Astrocyte of the cerebellum (primary cell): ENCODE measurements at places on chromosomes 5 and 9.

- DNase-seq, result no peak
These were observed 34.7 kb upstream of the IFNE start for GRCh38 chr9:21516796-21517195.

GRCh38 chr5:7015586-7016256 is 302.5 kb downstream of the TENT4A start:
- no peak for DNase-seq

DNA sequence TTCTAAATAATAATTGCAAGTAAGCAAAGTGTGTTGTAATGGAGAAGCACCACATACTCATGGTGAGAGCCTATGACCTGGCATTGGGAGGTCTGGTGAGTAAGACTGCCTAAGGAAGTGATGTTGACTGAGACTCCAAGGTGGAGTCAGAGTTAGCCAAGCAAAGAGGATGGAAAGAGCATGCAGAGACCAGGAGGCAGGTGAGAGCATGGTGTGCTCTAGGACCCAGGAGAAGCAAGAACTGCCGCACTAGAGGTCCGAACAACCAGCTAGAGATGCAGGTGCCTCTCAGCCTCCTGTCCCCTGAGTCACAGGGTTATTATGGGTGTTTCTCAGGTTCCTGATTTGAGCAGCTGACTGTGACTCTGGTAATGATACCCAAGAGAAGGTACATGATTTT is 27.3 kb downstream of the ANP32B start:
- DNase-seq, result no peak

DNA sequence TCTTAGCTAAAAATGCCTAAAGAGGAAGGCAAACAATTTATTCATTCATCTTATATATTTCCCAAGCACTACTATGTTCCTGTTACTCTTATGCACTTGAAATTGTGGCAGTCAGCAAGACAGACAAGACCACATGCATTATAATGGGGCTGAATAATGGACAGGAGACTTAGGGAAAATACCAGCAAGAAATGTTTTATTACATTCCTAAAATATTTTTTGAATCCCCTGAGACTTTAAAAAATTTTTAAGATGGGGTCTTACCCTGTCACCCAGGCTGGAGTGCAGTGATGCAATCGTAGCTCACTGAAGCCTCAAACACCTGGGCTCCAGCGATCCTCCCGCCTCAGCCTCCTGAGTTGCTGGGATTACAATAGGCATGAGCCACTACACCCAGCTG is 13.2 kb downstream of the ZCCHC9 start:
- no peak for DNase-seq

GRCh38 chr9:135479469-135480052 is at the start of gene PPP1R26:
TSS of gene PPP1R26 (plus strand) at chr9:135479782. CDS start at chr9:135484511, 4,729 bp downstream.
- DNase-seq, result no peak

DNA sequence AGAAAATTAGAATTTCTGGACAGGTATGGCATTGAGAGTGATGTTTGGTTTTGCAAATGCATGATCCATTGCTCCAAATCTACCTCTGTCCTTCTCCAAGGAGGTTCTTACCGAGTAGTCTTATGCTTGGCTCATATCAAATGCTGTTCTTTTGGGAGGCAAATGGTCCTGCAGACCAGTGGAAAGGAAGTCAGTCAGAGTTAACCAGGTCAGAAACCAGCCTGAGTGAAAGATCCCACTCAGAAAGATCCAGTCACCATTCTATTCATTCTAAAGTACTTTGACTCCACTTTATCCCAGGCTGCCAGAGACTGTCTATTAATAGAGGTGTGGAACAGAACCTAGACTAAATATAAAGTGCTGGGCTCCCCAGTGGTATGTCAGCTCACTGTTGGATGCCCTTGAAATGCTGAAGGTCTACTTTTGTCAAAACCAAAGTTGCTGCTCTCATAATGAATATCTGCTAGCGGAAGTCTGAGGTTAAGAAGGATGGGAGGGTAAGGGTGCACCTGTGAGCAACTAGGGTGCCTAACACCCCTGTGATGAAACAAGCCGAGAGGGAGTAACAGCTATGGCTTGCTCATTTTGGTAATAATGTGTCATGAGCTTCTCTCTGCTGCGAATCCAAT is 302.2 kb downstream of the ZNF608 start:
- DNase-seq, result no peak

DNA sequence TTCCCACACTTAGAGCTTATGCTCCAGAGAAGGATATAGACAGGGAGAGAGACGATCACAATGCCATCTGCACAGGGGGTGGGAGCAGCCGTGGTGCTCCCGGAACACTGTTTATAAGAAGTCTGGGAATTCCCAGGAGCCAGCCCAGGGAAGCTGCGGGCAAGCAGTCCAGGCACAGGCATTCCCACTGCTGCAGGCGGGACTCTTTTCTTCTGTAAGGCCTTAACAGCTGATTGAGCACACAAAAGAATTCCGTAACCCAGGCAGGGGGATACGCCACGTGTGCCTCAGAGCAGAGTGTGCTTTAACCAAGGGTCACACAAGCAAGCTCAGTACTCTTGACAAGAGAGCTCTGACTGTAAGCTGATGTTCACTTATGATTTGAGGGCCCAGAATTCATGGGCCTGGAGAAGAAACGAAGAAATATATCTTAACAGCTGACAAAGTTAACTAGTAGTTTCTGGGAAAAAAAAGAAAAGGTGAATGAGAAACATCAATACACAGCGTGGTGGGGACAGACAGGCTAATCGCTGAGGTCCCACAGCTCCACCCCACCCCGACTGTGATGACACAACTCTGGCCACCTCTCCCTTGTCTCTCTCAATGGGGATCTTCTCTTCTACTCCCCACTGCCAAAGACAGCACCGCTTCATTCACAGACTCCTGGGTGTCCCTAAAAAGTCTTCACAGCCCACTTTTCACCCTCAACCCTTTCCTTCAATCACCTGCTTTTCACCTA is 85.9 kb upstream of the SIMC1 start:
- no peak for DNase-seq

DNA sequence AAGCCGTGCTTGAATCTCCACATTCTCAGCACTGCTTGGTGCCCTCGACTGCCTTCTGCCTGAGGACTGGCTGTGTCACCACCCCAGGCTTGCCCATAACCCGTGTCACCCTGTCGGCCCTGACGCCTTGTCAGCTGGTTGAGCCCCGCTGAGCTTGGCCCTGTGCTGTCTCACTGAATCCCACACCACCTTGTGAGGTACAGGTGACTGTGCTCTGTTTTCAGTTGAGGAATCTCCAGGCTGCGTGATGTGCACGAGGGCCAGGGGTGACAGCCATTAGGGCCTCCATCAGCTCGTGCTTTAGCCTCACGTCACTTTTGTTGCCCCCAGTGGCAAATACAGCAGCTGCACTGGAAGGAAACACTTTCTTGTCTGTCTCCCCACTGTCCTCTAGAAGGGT is 90.7 kb downstream of the CACNA1B start:
- no peak for DNase-seq

DNA sequence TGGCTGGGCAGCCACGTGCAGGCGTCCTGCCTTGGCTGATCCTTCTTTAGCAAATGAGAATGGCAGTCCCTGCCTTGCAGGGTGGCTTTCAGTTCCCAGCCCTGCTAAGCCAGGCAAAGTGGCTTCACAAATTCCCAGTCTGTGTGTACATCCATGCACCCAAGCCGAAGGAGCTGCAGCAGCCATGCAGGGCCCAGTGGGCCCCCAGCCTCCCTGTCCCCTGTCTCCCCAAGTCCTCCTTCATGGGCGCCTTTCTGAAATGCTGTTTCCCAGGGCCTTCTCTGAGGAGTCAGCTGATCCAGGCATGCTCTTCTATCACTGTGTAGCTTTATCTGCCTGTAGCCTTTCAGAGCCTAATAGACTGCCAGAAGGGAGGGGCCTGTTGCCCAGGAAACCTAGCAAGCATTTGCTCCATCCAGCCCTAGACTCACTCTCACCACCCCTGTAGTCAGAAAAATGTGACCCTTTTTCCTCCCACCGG is 47.4 kb upstream of the SHC3 start:
- DNase-seq, result peak; percentile 12

GRCh38 chr9:80831751-80832150 is 857.6 kb downstream of the TLE1 start:
- DNase-seq, result no peak

GRCh38 chr9:120910643-120911042 is 16.0 kb downstream of the TRAF1 start:
- DNase-seq, result no peak

DNA sequence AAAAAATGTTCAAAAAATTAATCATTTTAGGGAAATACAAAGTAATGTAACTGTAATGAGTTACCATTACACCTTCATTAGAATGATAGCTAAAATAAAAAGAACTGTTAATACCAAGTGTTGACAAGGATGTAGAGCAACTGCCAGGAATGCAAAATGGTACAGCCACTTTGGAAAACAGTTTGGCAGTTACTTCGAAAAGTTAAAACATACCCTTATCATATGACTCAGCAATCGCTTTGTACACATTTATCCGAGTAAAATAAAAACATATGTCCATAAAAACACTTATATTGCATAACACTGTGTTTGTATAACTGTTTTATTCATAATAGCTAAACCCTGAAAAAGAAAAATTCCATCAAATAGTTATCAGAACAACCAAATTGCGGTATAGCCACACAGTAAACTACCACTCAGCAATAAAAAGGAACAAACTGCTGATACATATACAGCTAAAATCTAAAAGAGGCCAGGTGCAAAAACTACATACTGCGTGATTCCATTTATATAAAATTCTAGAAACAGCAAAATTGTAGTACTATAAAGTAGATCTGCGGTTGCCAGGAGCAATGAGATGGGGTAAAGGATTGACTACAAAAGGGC is 61.7 kb downstream of the RFX3 start:
- DNase-seq, result no peak

DNA sequence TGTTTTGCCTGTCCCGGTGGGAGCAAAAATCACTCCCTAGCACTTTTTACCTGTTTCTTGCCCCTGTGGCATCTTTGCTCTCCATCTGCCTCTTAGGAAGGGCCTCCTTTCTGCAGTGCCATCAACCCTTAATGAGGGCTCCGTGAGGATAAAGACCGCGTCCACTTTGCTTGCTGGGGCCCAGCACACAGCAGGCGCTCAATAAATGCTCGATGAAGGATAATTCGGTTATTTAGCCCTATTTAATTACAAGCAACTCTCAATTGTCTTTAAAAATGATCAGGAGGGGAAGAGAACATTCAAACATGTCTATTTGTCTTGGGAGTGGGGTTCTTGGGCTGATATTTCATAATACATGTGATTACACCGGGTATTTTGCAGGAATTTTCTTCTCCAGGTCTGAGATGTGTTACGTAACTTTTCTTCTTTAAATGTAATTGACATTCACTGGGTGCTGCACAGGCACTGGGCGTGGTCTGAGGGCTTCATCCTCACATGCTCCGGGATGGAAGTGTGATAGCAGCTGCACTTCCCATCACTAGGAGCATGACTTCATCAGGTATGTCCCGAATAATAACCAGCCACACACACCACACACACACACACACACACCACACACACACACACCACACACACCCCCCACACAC is 19.8 kb upstream of the NTNG2 start:
- DNase-seq, result no peak

- DNase-seq, result no peak
These were observed 106.9 kb downstream of the GABRG2 start for GRCh38 chr5:162174358-162174974.

GRCh38 chr5:52922384-52922783 is 66.8 kb upstream of the ITGA2 start:
- DNase-seq, result peak; percentile 33

DNA sequence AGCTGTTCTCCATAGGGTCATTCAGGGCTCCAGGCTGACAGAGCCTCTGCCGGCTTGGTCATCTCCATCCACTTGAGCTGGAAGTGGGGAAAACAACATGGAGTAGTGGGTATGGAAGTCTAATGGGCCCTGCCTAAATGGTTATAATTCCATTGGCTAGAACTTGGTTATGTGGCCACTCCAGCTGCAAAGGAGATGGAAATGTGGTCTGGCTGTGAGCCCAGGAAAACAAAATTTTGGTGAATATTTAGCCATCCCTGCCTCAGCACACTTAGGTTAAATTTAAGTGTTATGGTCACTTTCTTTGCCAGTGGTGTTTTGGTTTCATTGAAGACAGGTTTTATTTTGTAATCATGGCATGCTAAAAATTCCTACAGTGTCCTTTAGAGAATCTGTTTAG is 112.3 kb downstream of the SMARCA2 start:
- DNase-seq, result peak; percentile 83

GRCh38 chr5:102910240-102911226 is 155.4 kb downstream of the PAM start:
- no peak for DNase-seq

DNA sequence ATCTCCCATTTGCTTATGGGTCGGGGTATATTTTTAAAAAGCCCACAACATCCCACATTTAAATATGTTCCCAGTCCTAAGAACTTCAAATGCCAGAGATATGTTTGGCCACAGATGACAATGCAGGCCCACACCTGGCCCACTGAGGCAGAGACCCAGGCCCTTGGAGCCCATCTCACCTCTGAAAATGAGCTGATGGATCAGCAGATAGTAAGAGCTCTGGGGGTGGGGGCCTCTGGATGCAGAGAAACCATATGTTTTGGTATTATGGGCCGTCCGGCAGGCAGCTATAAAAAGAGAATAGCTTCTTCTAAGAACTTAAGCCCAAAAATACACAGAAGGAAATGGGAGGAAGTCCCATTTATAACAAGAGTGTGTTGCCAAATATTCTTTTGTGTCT is 256.0 kb downstream of the GRIA1 start:
- no peak for DNase-seq

DNA sequence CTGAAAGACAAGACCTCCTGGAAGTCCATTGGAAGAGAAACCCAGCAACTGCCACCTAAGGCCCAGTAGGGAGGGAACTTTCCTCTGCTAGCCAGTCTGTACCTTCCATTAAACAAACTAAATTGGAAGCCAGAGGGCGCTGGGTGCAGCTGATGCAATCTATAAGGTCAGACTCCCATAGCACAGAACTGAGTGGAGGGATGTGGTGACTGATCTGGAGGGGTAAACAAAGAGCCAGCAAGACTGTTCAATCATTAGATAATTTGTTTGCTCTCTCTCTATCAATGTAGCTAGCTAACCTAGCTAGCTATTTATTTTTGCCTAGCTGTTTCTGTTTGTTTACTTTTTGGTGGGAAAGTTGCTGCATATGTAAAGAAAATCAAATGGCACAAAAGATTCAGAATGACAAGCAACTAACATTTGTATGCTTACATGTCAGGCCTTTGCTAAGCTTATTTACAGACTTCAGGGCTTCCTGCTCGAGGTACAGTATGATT is 291.8 kb upstream of the DAB2 start:
- DNase-seq, result peak; percentile 38

- DNase-seq, result peak; percentile 2
These were observed 39.6 kb upstream of the RXRA start for GRCh38 chr9:134286471-134287245.

- no peak for DNase-seq
These were observed 24.8 kb downstream of the ABLIM3 start for GRCh38 chr5:149166128-149166527.

DNA sequence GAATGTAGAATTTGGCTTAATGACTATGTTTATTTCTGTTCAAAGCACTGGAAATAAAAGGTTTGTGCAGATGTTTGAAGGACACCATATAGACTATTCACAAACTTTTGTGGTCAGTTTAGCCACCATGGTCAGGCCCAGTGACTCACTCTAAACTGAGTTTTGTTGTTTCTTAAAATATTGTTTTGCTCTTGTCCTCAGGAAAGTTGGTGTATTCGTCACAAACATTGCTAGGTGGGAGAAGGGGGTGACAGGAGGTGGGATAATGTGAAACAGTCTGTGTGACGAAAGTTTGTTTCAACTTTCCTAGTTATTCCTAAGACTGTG is 35.0 kb upstream of the LIFR start:
- DNase-seq, result no peak
